PC-3 (cell line): ENCODE measurements at places on chromosomes 12 and 14.

GRCh38 chr12:104022786-104023185, 27.2 kb downstream of the GLT8D2 start:
- no peak overlapping the region for H3K4me3 ChIP-seq
- no peak overlapping the region for H3K27ac ChIP-seq
- H3K36me3 ChIP-seq = no peaks in the 10 kb centered on the region
- peaks cover 7% of the 10 kb centered on the region; the same call in 1 of the 2 replicates for H3K4me1 ChIP-seq

DNA sequence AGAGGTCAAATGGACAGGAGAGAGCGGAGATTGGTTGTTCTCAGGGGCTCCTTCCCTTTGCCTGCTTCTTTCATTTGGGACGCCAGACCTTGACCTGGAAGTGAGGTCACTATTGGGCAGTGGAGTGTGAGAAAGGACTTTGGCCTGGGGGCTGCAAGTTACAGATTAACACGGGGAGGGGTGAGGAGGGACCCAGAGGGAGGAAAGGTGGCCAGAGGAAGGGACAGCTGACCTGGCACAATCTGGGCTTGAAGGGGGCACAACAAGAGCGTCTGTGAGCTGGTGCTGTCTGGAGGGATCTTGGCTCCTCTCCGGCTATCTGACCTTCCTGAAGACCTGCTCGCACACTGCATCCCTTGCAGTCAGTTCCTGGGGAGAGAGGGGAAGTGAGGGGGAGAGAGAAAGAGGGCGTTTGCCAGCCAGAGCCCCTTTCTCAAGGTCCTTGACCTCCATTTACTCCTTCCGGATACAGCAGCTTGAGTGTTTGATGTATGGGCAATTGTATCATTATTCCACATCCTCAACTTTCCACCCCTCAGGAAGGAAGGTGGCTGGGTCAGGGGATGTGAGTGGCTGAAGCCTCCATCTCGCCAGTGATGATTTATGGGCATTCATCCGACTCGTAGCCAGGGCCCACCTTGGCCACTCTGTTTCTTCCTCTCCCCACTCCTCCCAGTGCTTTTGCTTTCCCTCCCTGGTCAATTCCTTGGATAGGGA, 4.7 kb downstream of the RBP5 start:
- DNase-seq = no peak
- no peaks in the 10 kb centered on the region for H3K27me3 ChIP-seq
- no peak overlapping the region for H3K27ac ChIP-seq

GRCh38 chr12:66251049-66251448, 51.2 kb upstream of the HELB start:
- H3K27me3 ChIP-seq = peaks cover 64% of the 10 kb centered on the region
- no peaks in the 10 kb centered on the region for H3K36me3 ChIP-seq
- no peak for DNase-seq
- no peaks in the 10 kb centered on the region for H3K4me1 ChIP-seq
- H3K4me3 ChIP-seq = no peak overlapping the region

- H3K36me3 ChIP-seq = no peaks in the 10 kb centered on the region
- no peak overlapping the region for H3K4me3 ChIP-seq
- H3K27me3 ChIP-seq = no peaks in the 10 kb centered on the region
- DNase-seq = no peak
These were observed 55.3 kb upstream of the ACSS3 start for GRCh38 chr12:81022531-81022930.

DNA sequence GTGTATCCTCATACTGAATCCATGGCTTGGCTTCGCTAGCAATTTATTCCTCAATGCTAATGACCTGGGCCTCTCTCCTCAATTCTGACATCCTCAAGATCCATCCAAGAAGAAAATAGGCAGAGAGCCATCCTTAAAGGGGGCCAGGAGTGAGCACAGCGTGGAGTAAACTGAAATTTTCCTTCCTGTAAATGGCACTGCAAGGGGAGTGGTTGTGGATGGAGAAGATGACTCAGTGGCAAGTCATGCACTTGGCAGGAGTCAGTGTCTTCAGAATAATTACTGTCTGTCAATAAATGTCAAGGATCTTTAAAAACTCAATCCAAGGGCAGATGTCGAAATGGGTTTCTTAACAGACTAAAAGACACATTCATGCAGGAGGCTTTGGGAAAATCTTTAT, 88.0 kb upstream of the TMEM132C start:
- H3K4me1 ChIP-seq = peaks cover 7% of the 10 kb centered on the region
- peaks cover 9% of the 10 kb centered on the region; the same call in 1 of the 2 replicates for H3K27me3 ChIP-seq
- no peaks in the 10 kb centered on the region for H3K36me3 ChIP-seq

DNA sequence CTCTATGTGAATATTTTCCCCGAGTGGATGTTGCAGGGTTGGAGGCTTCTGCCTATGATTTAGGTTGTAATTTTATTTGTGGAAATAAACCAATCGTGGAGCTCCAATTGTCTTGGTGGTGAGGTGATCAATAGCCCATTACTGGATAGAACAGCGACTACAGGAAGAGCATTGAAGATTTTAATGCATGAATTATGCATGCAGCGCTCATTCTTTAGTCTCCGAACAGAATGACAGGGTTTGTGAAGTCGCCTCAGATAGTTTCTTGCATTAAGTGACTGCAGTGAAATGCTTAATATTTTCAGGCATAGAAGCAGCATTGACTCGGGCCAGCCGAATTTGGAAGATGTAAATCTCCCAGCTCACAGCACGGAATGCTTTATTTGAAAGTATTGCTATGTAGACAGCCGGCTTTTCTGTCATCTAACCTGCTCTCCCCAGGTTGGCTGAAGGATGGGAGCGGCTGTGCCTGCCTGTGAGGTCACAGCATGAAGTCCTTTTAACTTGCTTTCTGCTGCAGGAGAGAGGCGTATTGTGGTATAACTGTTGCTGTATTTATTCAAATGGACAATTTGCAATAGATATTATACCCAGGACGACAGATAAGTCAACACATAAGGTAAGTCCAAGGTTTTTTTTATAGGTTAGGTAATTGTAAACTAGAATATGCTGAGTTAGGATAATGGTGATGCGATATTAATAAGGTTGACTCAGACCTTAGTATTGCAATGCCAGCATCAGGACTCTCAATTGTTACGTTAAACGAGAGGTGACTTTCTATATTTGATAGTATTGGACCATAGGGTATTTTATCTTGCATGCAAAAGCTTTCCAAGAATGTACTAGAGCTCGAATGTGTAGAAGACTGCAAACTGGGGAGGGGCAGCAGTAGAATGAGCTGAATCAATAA, 135.7 kb downstream of the CNTN1 start:
- H3K27ac ChIP-seq = no peak overlapping the region
- DNase-seq = no peak
- no peak overlapping the region for H3K4me3 ChIP-seq
- peaks cover 17% of the 10 kb centered on the region for H3K27me3 ChIP-seq
- peaks cover 10% of the 10 kb centered on the region; the same call in 1 of the 2 replicates for H3K4me1 ChIP-seq
